ENCODE measurements at places on chromosomes 5 and 9.

DNA sequence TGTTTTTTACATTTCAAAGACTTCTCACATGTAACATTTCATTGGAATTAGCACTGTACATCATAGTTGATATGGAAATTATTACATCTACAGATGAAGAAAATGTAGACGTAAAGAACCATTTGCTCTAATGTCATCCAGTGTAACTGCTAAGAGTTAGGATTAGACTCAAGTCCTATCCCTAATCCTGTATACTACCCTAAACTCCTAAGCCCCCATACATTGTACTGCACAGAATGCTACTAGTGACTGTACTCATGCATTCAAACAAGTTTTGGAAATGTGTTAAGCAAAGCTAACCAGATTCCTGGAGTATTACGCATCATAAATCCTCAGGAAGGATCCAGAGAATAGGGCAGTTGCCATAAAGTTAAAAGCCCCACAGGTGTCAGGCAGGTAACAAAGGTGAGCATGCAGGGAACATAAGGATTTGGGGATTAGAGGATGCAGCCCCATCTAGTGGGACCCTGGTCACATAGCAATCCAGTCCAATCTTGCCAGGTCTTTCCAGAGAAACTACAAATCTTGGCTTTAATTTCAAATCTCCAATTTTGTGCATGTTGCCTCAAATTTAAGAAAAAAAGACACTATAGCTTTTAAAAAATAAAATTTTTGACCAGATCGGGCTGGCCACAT, 32.0 kb downstream of the HAVCR1 start:
- no peak for DNase-seq

DNA sequence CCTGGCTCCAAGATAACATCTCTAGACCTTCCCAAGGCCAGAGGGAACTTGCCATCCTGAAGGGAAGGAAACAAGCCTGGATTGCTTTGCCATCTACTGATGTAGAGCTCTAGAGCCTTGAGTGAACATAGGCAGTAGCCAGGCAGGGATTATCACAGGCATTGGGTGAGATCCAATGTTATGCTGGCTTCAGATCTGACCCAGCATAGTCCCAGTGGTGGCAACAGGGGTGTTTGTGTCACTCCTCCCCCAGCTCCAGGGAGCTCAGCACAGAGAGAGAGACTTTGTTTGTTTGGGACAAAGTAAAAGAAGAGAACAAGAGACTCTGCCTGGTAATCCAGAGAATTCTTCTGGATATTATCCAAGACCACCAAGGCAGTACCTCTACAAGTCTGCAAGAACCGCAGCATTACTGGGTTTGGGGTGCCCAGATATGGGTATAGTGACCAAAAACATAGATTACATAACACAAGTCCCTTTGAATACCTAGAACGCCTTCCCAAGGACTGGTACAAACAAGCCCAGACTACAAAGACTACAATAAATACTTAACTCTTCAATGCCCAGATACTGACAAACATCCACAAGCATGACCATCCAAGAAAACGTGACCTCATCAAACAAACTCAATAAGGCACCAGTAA, 137.6 kb upstream of the DAPK1 start:
- DNase-seq, result no peak

- DNase-seq, result no peak
These were observed 424.1 kb upstream of the ACTBL2 start for GRCh38 chr5:57906671-57907070.

DNA sequence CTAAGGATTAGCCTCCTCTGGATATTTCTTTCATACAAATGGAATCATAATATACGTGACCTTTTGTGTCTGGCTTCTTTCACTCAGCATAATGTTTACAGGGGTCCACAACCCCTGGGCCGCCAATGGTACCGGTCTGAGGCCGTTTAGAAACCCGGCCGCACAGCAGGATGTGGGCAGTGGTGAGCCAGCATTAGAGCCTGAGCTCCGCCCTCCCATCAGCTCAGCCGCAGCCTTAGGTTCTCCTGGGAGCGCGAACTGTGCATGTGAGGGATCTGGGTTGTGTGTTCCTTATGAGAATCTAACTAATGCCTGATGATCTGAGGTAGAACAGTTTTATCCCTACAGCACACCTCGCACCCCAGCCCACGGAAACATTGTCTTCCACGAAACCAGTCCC, 229.7 kb downstream of the ICE1 start:
- no peak for DNase-seq

DNA sequence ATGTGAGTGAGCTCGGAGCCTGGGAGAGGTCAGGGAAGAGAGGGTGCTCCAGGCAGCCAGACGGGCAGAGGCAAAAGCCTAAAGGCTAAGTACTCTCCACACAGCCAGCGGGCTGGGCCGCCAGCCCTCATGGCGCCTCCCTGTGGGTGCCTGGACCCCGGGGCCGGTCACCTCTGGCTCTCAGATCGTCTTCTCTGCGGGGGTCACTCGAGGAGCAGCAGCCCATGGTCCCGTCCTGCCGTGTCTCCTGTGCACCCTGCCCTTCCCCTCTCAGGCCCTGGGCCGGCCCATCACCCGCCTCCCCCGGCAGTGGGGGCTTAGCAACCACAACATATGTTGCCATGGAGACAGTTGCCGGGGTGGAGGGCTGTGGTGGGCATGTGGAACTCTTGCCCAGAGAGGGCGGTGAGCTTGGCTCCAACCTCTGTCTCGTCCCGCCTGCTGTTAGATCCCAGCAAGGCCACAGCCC, 4.2 kb downstream of the AK1 start:
- no peak for DNase-seq

DNA sequence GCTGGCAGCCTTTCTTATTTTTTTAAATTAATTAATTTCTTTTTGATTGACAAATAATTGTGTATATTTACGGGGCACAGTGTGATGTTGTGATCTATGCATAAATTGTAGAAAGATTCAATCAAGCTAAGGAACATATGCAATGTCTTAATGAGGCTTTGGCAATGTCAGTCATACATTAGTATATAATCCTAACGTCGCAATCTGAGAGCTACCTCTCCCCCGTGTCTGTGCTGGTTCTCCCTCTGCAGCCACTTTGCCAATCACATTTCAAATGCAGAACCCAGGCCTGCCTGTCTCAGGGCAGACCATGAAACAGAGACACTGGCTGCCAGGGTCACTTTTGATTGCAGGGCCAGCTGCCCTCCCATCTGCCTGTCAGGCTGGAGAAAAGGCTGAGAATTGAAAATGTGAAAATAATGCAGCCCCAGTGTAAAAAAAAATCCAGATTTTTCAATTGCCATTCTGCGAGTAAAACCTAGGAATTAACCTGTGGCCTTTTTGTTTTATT, 56.3 kb downstream of the SLC24A2 start:
- DNase-seq, result no peak

DNA sequence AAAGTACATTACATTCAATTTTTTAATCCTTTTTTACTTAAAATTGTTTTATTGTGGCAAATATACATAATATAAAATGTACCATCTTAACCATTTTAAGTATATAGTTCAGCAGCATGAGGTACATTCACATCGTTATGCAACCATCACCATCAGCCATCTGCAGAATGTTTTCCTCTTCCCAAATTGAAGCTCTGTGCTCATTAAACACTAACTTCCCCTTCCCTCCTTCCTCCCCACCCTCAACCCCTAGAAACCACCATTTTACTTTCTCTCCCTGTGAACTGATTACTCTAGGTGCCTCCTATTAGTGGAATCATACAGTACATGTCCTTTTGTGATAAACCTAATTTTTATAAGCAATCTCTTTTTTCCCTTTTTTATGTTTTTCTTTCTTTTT, 15.6 kb downstream of the TEX53 start:
- no peak for DNase-seq

- no peak for DNase-seq
These were observed 81.6 kb upstream of the GDNF start for GRCh38 chr5:37921452-37921851.

- peak; percentile 64 for DNase-seq
These were observed 12.6 kb downstream of the PLGRKT start for GRCh38 chr9:5425006-5425628.

- no peak for DNase-seq
These were observed 5.4 kb upstream of the B4GALT1 start for GRCh38 chr9:33172256-33173238.
